ENCODE measurements at places on chromosomes 7 and 10. TPM values are rescaled to one million over a fixed set of nuclear protein-coding genes. Genes with fewer than 3 reads are reported as not detected.

Gene ATOH7
- not detected for total RNA-seq

Gene PNLIPRP2
- total RNA-seq = not detected

Gene DRGX
- total RNA-seq = not detected

Gene HOXA13
- total RNA-seq = 10.0 TPM
